Caco-2 (cell line): ENCODE measurements at places on chromosomes 6 and 20. TPM values are rescaled to one million over a fixed set of nuclear protein-coding genes. Genes with fewer than 3 reads are reported as not detected.

SIRPD gene
- not detected in 2 replicates for total RNA-seq

B4GALT5 gene
- total RNA-seq = 65.0 and 67.1 TPM in 2 replicates

USP49 gene
- 17.9 and 18.5 TPM in 2 replicates for total RNA-seq

TRIM10 gene
- total RNA-seq = 0.95 and 1.4 TPM in 2 replicates

DNA sequence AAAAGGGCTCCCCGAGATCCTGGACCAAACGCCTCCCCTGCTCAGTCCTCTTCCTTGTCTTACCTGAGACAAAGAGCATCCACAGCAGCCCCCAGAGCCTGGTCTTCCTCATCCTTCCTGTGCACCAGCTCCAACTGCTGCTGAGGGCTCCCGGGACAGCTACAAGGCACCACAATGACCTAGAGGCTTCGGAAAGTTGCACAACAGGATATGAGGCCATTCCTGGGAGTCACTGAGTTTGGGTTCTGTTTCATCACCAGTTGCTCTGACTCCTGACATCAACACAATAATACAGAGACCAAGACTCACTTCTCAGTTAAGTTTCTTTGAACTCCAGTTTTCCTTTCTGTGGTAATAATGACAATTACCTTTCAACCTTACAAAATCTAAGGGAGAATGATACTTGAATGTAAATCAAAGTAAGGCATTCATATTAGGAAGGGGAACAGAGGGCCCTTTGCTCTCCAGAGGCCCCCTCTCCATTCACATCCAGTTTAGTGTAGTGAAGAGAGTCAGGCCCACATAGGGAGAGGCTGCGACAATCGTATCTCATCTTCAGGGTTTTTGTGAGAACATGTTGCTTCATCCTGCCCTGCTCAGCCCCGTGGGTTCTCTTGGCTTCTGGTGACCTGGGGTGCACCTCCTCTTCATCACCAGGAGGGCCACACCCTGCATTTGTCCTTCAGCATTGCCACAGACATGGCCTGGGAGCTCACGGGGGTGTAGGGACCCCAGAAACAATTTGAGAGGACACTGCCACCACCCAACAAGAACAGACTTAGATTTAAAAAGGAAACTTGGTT, at the start of gene TREM1:
TREM1 (minus strand) TSS at position 139 of the 803 bp plus-strand sequence; CDS start at position 112, 27 bp downstream.
- DNase-seq = no peak

- no peak for DNase-seq
These were observed 26.8 kb downstream of the FBXL4 start for GRCh38 chr6:98920904-98921431.

DNA sequence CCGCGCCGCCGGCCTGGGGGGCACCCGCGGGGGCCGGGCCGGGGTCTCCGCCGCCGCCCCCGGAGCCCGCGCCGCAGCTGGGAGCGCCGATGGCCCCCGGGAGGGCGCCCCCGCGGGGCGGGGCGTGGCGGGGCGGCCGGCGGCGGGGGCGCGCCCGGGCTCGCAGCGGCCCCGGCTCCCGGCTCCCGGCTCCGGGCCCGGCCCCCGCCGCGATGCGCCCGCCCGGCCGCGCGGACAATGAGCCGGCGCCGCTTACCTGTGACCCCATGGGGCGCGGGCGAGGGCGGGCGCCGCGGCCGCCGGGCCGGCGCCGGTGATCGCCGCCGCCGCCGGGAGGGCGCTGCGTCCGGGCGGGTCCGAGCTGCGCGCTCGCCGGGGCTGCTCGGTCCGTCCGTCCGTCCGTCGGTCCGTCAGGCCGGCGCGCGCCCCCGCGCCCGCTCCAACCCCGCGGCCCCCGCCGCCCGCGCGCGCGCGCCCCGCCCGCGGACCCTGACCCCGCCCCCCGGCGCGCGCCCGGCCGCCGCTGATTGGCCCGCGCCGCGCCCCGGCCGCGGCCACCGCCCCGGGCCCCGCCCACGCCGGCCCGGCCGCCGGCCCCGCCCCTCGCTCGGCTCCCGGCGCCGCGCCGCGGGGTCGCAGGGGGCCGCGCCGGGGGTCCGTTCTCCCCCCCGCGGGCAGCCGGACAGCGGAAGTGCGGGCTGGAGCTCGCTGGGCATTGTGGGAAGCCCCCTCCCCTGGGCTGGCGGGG, at the start of gene ZBTB46:
ZBTB46 (minus strand) TSS at position 424 of the 748 bp plus-strand sequence. CDS start 40,507 bp downstream, outside the sequence.
- DNase-seq = peak; percentile 90

DNA sequence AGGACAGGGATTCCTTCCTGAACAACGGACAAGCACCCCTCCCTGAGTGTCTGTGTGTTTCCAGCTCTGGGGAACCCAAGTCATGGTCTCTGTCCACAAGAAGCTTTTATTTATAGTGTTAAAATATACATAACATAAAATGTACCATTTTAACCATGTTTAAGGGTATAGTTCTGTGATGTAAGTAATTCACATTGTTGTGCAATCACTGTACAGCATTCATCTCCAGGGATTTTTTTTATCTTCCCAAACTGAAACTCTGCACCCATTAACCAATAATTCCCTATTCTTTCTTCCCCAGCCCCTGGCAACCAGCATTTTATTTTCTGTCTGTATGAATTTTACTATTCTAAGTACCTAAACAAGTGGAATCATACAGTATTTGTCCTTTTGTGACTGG, 84.2 kb downstream of the FOXF2 start:
- DNase-seq = no peak

GRCh38 chr20:49433333-49433732, 49.1 kb downstream of the KCNB1 start:
- DNase-seq = no peak

DNA sequence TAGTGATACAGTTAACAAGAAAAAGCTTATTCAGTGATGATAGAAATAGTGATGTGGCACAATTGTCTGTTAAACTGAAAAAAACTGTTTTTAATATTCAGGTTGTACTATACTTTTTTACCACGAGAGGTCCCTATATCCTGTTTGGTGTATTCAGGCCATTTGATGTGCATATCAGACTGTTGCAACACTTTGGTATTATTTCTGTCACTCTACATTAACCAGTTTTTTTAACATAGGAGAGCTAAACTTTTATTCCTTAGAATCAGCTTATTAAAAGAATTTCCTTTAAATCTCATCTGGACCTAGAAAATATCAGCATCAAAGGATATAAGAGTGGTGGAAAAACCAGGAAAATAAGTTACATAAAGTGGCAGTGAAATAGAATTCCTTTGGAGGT, 36.8 kb downstream of the TSPYL4 start:
- DNase-seq = no peak
